ENCODE measurements at places on chromosomes 13 and 19. TPM values are rescaled to one million over a fixed set of nuclear protein-coding genes. Genes with fewer than 3 reads are reported as not detected.

DNA sequence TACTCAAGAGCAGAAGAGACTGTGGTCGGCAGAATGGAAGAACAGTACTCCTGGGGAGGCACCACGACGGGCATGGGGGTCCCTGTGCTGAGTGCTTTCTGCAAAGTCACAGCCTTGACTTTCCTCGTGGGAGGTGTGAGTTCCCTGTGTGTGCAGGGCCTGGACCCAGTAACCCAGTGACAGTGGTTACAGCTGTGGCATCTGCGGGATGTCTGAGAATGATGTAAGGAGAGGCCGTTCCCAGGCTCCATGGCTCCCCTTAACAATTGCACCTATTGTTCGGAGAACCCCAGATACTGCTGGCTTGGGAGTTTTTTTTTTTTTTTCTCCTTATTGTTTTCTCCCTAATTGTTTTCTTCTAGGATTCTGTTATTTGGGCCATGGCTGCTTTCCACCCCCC is 5.1 kb upstream of the NANOS2 start:
- H3K36me3 ChIP-seq: no peaks in the 10 kb centered on the region
- no peak overlapping the region for H3K27ac ChIP-seq
- no peaks in the 10 kb centered on the region for H3K4me1 ChIP-seq

GRCh38 chr13:75319254-75319653 is 162.7 kb downstream of the TBC1D4 start:
- H3K4me1 ChIP-seq: peaks cover 4% of the 10 kb centered on the region
- no peaks in the 10 kb centered on the region for H3K36me3 ChIP-seq
- H3K27me3 ChIP-seq: no peaks in the 10 kb centered on the region
- no peak overlapping the region for H3K4me3 ChIP-seq

DNA sequence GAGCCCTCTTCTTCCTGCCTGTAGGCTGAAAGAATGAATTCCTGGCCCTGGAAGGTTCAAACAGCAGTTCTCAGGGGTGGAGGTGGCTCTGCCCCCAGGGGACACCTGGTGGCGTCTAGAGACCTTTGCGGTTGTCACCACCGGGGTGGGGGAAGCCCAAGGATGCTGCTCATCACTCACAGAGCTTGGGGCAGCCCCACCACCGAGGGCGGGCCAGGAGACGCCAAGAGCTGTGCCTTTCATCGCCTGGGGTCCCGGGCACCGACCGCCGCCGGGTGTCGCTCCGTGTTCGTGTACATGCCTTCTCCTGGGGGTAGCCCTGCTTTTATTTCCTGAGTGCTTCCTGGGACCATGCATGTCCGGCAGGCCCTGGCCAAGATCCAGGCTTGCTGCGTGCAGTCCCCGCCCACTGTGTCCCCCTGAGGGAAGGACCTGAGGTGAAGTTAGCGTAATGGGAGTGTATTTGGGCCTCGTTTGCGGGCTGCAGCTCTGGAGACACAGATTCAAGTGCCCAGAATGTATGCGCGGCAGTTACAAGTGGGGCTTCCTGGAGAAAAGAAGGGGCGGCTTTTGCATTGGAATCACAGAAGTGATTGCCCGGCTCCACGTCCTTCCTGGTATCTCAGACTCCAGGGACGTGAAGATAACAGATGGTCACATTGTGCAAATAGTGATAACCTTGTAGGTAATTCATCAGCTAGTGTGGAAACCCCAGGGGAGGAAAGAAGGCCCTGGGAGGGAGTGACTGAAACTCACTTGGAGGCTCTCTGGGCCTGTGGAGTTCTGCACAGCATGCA is 7.8 kb downstream of the DOT1L start:
- peaks cover 38% of the 10 kb centered on the region for H3K4me1 ChIP-seq
- peaks cover 9% of the 10 kb centered on the region for H3K36me3 ChIP-seq
- peak overlapping the region; percentile 28 for H3K27ac ChIP-seq
- no peak overlapping the region for H3K4me3 ChIP-seq

DNA sequence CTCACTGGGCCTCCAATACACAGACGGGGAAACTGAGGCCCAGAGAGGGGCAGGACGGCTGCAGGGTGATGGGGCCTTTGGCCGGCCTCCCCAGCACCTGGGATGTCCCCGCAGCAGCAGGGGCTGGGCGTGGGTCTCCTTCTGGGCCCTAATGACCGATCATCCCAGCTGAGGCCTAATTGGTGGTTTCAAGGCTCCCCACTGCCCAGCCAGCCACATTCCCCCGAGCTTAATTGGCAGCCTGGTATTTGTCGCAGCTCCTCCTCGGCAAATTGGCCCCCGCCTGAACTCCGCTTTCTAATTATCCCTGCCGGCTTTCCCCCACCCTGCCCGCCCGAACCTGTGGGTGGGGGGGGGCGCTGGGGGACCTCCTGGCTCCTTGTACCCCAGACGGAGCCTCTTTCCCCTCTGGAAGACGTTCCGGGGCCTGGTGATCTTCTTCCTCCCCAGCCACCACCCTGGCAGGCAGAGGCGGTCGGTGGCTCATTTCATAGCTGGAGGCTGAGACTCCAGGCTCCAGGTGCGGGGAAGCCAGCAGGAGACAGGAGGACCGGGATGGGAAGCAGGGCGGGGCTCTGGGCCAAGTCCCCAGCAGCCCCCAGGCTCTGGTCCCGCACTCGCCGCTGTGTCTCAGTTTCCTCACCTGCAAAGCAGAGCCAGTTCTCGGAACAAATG is 27.2 kb upstream of the WDR18 start:
- no peak overlapping the region for H3K4me3 ChIP-seq
- no peaks in the 10 kb centered on the region for H3K27me3 ChIP-seq
- peak; percentile 36 for DNase-seq

- H3K36me3 ChIP-seq: peaks cover 29% of the 10 kb centered on the region
- peaks cover 13% of the 10 kb centered on the region for H3K4me1 ChIP-seq
- no peak overlapping the region for H3K27ac ChIP-seq
- no peaks in the 10 kb centered on the region for H3K27me3 ChIP-seq
- no peak for DNase-seq
- H3K4me3 ChIP-seq: no peak overlapping the region
Observed at GRCh38 chr19:55276720-55277430, 3.0 kb downstream of the HSPBP1 start.

GRCh38 chr13:67353941-67354340 is 123.8 kb upstream of the PCDH9 start:
- no peaks in the 10 kb centered on the region for H3K36me3 ChIP-seq
- H3K27me3 ChIP-seq: no peaks in the 10 kb centered on the region
- H3K27ac ChIP-seq: peak overlapping the region; percentile 26
- peak overlapping the region; percentile 44 for H3K4me3 ChIP-seq

GRCh38 chr19:6947745-6948144 is 60.4 kb downstream of the ADGRE1 start:
- no peak for DNase-seq
- H3K4me3 ChIP-seq: no peak overlapping the region
- no peaks in the 10 kb centered on the region for H3K36me3 ChIP-seq
- no peaks in the 10 kb centered on the region for H3K4me1 ChIP-seq
- H3K27ac ChIP-seq: no peak overlapping the region

DNA sequence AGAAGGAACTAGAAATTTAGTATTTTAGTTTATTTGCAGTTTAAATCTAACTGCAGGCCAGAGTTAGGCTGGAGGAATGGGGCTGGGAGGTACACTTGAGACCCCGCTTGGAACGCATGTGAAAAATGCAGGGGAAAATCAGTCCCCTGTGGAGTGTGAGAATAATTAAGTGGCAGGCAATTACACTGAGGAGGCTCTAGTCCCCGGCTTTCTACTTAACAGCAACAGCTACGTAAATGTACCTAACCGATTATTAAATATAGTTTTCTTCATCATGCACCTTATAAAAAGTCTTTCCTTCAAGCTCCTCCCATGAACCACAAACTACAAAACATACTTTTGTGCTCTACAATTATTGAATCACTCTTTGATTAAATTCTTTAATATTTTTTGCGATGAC is 804 bp downstream of the ZNF708 start:
- peaks cover 6% of the 10 kb centered on the region for H3K36me3 ChIP-seq
- H3K27me3 ChIP-seq: no peaks in the 10 kb centered on the region
- peak overlapping the region; percentile 86 for H3K4me3 ChIP-seq
- DNase-seq: no peak

DNA sequence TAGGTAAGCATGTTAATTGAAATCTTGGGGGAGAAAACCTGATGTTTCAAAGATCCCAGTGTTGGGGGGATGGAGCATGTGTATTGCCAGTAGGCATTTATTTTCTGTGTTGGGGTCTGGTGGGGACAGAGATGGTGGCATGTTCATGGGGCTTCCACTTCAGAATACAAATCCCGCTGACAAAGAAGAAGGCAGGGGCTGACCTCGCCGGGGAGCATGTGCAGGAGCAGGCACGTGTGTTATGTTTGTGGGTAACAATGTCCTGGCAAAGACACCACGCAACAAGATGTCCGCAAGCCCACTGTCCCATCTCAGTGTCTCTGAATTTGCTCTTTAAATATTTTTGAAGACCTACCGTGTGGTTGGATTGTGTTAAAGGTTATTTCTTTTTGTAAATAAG is 164.5 kb downstream of the TEX29 start:
- no peaks in the 10 kb centered on the region for H3K27me3 ChIP-seq
- no peak overlapping the region for H3K4me3 ChIP-seq
- H3K36me3 ChIP-seq: no peaks in the 10 kb centered on the region
- DNase-seq: no peak
- no peak overlapping the region for H3K27ac ChIP-seq

DNA sequence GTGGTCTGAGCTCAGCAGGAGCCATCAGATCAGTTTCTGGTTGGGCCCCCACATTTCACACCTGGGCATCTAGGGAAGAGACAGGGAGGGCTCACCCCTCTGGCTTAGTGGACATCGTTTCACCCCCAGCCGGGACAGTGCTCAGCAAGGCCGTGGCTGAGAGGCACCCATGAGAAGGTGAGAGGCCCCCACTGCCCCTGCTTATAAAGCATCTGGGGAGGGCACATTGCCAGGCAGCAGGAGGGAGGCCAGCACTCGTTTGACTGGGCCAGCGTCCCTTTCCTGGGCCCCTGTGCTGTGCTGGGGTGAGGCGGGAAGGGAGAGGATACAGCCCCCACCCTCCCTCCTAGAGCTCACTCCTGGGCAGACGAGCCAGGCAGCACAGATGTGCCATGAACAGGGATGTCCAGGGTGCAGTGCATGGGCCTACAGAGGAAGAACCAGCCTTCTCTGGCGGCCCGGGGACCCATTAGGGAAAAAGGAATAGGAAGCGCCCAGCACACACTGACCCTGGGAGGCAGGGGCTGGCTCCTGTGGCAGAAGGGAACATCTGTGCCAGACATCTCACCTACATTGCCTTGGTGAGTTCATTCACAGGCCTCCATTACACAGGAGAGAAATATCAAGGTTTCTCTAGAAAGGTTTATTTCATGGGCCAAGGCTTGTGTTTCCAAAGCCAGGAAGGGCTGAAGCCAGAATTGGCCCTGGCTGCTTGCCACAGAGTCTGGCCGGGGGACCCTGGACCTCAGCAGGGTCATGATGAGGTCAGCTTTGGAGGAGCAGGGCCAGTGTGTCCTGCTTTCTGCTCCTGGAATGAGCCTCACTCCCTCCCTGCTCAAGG is 7.7 kb downstream of the AP1M1 start:
- DNase-seq: no peak
- peaks cover 79% of the 10 kb centered on the region for H3K36me3 ChIP-seq
- no peak overlapping the region for H3K27ac ChIP-seq
- no peaks in the 10 kb centered on the region for H3K27me3 ChIP-seq

- peak within 1 kb of the TSS; percentile 65 for H3K4me3 ChIP-seq
- no peaks in the 10 kb centered on the region for H3K4me1 ChIP-seq
- peaks cover 9% of the 10 kb centered on the region for H3K36me3 ChIP-seq
- peak within 1 kb of the TSS; percentile 49 for H3K27ac ChIP-seq
- H3K27me3 ChIP-seq: no peaks in the 10 kb centered on the region
- peak; percentile 97 for DNase-seq
Observed at GRCh38 chr19:37172368-37173366, at the start of gene ZNF585A. Gene ZNF585A, minus strand, starts transcription at chr19:37172695. Its CDS starts 2,785 bp downstream, at chr19:37169910.

- no peak overlapping the region for H3K4me3 ChIP-seq
- peaks cover 14% of the 10 kb centered on the region for H3K27me3 ChIP-seq
- no peak for DNase-seq
- no peak overlapping the region for H3K27ac ChIP-seq
Observed at GRCh38 chr19:31385744-31386143, 36.5 kb upstream of the TSHZ3 start.

DNA sequence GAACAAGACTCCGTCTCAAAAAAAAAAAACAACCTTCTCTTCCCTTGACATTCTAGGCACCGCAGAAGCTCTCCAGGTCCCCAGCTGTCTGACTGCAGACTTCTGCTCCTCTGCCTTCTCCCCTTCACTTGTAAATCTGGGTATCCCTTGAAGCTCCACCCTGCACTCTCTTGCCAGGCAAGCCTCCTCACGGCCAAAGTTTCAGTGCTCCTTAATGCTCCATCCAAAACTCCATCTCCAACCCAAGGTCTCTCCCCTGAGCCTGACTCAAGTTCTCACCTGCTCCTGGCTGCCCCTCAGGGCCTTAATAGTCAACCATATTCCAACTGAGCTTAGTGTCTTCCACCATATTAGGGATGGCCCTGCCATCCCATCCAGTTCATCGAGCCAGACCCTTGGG is 1.4 kb upstream of the CLDND2 start:
- peaks cover 2% of the 10 kb centered on the region for H3K27me3 ChIP-seq
- DNase-seq: no peak
- H3K4me1 ChIP-seq: peaks cover 7% of the 10 kb centered on the region
- no peak overlapping the region for H3K4me3 ChIP-seq
- H3K36me3 ChIP-seq: no peaks in the 10 kb centered on the region

Gene OR7D2
- total RNA-seq: not detected

Gene DAND5
- not detected for total RNA-seq

Gene ZNF587B
- total RNA-seq: 32.2 TPM

Gene CEACAM3
- total RNA-seq: not detected
